Natural killer cell treated with Interleukin-12 subunit alpha and Interleukin-12 subunit beta and Interleukin-15 and Interleukin-18, amount 100 ng/mL, for 72 hours (primary cell): ENCODE measurements at places on chromosomes 1 and 21. TPM values are rescaled to one million over a fixed set of nuclear protein-coding genes. Genes with fewer than 3 reads are reported as not detected.
A peak's percentile ranks its signal among the peaks of the same experiment; 100 is the strongest.

DNA sequence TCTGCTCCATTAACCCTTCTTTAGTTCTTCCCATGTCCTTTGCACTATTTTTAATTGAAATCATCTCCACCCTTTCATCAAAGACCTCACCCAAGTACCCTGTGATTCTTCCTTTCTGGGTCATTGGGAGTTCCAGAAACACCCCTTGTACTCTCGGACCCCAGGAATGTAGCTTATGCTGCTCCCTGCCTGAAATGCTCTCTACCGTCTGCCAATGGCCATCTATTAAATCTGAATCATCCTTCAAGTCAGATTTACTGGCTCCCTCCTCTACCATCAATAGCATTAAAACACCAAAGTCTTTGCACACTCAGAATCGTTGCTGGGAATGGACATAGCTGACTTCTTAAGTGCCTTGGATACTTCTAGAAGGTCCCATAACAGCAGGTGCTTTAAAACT, 73.2 kb upstream of the GADD45A start:
- no peak for DNase-seq

GRCh38 chr1:190049314-190049713, 428.4 kb downstream of the BRINP3 start:
- no peak for DNase-seq

DNA sequence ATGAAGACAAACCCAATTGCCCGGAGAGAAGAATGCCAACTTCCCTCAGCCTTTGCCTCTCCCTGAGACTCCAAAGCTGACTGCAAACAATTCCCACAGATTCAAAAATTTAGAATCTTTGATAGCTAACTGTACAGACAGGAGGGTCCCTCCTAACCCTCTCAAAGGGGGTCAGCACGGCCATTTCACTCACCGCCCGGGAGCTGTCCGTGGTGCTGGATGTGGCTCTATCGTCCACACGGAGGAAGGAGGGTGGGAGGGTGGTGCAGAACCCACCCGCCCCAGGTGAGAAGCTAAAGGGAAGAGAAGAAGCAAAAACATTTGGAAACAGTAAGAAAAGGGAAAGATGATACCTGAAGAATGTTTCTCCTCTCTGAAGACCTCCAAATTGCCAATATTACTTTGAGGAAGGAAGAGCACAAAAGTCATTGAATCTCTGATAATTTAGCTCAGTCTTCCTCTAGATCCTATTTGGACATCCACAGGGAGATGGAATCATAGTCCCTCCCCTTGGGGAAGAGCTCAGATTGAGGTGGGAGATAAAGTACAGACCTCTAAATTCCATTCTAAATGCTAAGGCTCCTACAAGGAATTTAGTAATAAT, 45.6 kb downstream of the RHBG start:
- DNase-seq, result no peak

GRCh38 chr1:113255038-113255719, 135.1 kb upstream of the MAGI3 start:
- no peak for DNase-seq

DNA sequence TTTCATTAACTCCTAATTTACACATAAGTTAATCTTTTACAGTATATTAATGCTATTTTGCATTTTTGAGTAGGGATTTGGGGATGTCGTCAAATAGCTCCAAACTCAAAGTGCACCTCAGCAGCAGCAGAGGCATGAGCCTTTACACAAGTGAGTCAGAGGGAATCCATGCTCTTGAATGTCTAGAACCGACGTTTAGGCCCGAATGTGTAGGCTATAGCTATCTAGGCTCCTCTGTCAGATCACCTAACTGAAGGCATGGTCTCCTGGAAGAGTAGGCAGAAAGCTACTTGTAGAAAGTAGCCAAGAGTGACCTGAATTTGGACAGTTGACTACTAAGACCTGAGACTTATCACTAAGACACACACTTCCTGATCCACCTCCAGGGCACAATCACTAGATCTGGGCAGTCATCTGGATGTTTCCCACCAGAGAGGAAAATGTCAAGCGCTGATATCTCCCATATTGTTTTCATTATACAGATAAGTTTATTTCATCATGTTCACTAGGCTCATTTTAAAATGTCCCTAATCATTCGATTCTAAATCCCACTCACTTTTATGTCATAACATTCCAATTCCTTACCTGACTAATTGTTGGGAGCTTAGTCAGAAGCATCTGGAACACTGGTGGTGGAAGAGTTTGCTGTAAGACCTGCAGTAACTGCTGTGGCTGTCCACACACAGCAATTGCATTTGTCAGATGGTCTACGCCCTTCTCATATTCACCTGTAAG, 15.3 kb downstream of the TOMM20 start:
- no peak for DNase-seq

GRCh38 chr1:183137782-183138181, 48.3 kb upstream of the LAMC2 start:
- DNase-seq, result no peak

DNA sequence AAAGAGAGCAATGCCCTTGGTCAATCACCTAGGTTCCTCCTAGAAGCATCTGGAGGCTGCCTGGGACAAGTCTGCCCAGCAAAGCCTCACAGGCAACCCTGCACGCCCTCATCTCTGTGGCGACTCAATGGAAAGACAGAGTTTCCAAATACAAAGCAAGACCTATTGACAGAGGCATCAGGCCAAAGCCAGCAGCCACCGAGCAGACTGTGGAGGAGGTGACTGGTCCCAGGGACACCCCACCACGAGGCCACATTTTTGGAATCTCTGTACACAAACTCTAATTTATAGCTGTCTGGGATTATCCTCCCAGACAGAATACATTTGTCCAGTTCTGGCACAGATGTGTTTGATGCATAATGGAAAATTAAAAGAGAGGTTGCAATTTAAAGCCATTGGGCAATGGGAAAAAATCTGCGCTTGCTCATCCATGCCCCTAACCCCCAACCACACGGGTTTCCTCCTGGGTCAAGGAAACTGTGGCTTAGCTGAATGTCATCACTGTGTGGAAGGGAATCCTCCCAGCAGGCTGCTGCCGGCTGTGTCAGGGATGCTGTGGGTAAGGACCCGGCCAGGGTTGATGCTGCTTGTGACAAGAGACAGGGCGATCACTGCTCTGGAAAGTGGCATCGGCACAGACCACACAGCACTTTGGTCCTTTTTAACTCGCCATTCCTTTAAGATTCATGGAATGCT, 14.3 kb downstream of the TSPAN2 start:
- DNase-seq, result no peak

- DNase-seq, result no peak
These were observed 57.6 kb downstream of the MAN1C1 start for GRCh38 chr1:25673962-25674806.

- no peak for DNase-seq
These were observed 183.1 kb upstream of the KAZN start for GRCh38 chr1:14415396-14415795.

GRCh38 chr1:3910857-3911845, 11.1 kb upstream of the C1orf174 start:
- DNase-seq, result peak; percentile 70

DNA sequence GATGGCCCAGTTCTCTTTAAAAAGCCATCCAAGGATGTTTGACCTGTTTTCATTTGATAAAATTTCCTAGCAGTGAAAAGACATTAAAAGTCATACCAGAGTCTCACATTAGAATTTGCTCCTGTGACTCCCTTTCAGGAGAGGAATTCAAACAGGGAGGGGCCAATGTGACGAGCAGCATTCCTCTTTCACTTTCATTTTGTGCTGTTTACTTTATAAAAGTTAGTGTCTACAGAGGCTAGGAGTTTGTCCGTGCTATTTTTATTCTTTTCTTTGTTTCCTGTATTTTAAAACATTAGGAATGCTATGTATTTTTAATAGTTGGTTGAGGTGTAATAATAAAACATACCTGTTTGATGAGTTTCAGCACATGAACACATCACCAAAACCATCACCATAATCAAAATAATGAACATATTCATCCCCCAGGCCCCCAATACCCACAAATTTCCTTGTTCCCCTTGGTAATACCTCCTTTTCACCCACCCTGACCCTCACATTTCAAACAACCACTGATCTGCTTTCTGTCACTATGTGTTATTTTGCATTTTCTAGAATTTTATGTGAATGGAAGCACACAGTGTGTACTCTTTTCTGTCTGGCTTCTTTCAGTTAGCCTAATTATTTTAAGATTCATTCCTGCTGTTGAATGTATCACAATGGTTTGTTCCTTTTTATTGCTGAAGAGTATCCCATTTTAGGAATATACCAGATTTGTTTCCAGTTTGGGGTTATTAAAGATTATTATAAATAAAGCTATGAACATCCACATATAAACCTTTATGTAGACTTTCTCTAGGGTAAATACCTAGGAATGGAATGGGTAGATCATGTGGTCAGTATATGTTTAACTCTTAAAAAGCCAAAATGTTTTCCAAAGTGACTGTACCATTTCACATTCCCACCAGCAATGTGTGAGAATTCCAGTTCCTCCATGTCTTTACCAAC, 129.5 kb downstream of the TENT5C start:
- no peak for DNase-seq

GRCh38 chr1:81877940-81878339, 77.2 kb downstream of the ADGRL2 start:
- no peak for DNase-seq

- no peak for DNase-seq
These were observed 24.6 kb downstream of the RNF187 start for GRCh38 chr1:228511546-228512445.

DNA sequence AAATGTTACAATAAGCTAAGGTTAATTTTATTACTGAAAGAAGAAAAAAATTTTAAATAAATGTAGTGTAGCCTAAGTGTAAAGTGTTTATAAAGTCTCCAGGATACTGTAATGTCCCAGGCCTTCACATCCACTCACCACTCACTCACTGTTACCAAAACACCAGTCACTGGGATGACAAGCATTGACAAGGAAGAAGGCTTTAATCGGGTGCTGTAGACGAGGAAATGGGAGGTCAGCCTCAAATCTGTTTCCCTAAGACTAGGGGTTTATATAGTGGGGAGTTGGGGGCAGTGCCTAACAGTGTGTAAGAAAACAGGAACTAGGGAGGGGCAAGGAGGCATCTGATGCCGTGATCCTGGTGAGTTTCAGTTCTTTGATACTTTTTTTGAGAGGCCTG, 69.4 kb downstream of the CHRM3 start:
- DNase-seq, result no peak

GRCh38 chr1:186905561-186905960, 76.8 kb downstream of the PLA2G4A start:
- DNase-seq, result no peak

DNA sequence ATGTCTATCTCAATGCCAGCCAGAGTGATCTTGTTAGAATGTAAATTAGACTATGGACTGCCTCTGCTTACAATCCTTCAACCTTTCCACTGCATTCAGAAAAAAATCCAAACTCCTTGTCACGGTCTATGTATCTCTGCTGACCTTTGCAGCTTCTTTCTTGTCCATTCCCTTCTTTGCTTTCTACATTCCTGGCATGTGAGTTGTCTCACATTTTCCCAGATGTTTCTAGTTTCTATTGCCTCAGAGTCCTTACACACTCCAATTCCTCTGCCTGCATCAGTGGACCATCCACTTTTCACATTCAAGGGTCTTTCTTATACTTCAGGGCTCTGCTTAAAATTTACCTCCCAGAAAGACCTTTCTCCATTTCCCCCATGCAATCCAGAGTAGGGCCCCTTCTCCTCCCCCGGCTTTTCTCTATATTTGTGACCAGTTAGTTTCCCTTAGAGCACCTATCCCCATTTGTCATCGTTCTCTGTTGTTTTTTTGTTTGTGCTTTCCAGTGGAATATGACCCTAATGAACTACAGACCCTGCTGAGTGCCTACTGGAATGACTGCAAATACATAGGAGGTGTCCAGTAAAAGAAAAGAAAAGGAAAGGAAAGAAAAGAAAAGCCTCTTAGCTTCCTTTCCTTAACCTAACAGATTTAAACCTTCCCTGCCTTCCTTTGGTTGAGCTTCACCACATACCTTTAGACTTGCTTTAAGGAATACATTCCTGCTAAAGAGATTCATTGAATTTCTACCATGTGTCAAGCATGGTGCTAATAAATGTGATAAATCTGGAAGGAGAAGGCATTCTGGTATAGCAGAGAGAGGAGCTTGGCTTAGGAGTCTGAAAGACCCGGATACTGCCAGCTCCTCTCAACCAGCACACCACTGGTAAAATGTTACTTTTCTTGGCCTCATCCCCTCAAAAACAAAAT, 102.0 kb downstream of the DIRAS3 start:
- no peak for DNase-seq

GRCh38 chr1:67133177-67133576, 1.6 kb downstream of the C1orf141 start:
- DNase-seq, result no peak

- peak; percentile 74 for DNase-seq
These were observed at the start of gene FCMR for GRCh38 chr1:206921772-206922265. FCMR (minus strand) TSS chr1:206921941; CDS start chr1:206921854, 87 bp downstream.

- DNase-seq, result no peak
These were observed 33.8 kb downstream of the KCTD3 start for GRCh38 chr1:215600867-215601266.

DNA sequence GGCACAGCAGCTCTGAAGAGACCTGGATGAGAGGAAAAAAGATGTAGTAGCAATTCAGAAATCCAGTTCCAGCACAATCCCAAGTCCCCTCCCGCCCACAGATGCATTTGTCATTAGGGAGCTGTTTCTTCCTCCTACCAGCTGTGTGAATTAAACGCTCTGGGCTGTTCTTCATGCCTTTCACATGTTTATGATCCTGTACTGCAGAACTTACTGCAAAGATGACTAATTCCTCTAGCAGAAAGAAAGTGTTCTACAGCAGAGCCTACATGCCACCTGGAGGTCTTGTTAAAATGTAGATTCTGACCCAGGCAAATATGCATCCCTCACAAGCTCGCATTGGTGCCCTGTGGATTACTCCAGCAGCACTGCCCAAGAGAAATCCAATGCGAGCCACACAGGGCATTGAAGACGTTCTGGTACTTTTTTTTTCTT, 6.5 kb downstream of the ENO1 start:
- no peak for DNase-seq

- DNase-seq, result no peak
These were observed 139.7 kb downstream of the RERE start for GRCh38 chr1:8677782-8678181.

GRCh38 chr1:24901791-24902470, 28.1 kb downstream of the RUNX3 start:
- no peak for DNase-seq

DNA sequence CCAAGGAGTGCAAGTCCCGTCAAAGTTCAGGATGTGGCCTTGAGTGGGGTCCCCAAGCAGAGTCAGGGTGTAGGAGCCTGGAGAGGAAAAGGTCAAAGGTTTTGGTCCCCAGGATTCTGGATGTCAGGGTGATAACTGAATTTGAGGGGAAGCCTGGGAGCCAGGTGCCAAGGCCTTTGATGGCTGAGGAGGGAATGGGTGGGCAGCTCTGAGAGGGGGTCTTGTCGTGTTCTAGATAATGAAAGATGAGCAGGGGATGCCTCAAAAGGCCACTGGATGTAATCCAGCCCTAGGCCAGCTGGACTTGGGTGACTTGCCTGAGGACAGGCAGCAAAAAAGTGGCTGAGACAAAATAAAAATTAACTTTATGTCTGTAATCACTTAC, 27.5 kb upstream of the KCNA2 start:
- DNase-seq, result no peak

GRCh38 chr1:169025412-169025811, 81.1 kb upstream of the ATP1B1 start:
- no peak for DNase-seq

GRCh38 chr1:179921981-179922872, 32.4 kb upstream of the CEP350 start:
- DNase-seq, result no peak

Gene MYOG
- total RNA-seq, result not detected

Gene SPATA46
- total RNA-seq, result not detected

Gene ILDR2
- 3.5 TPM for total RNA-seq

Gene RCSD1
- 30.9 TPM for total RNA-seq

Gene GBP7
- total RNA-seq, result not detected

Gene S1PR1
- total RNA-seq, result 11.8 TPM

Gene PERM1
- total RNA-seq, result not detected

Gene CACNA1S
- not detected for total RNA-seq

Gene LCE1A
- not detected for total RNA-seq

Gene ZFYVE9
- total RNA-seq, result 1.1 TPM

Gene CFHR2
- not detected for total RNA-seq
